Upper lobe of left lung (tissue), 6 donors: ENCODE measurements at places on chromosomes 16 and 17. TPM values are rescaled to one million over a fixed set of nuclear protein-coding genes. Genes with fewer than 3 reads are reported as not detected.

DNA sequence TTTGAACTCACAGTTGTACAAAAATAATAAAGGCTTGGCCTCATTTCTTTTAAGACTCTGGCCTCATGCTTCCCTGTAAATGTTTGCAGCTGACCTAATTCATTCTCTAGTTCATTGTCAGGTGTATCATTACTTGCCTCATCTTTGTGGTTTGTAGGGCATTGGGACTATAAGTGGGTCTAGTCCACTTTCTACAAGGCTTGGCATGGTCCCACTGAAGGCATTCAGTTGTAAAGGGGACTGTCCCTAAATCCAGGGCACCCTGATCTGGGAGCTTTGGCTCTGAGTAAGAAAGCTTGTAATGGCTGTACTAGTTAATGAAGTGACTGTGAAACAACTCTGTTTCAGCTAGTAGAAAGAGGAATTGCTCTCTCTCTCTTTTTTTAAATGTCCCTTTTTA lies 2.7 kb downstream of the KCTD2 start:
- peaks cover 33% of the 10 kb centered on the region for H3K4me1 ChIP-seq
- DNase-seq, result no peak
- H3K27me3 ChIP-seq, result no peaks in the 10 kb centered on the region
- H3K36me3 ChIP-seq, result peaks cover 50% of the 10 kb centered on the region
- no peak overlapping the region for H3K4me3 ChIP-seq

GRCh38 chr16:15539197-15539596 lies 103.8 kb downstream of the MARF1 start:
- no peaks in the 10 kb centered on the region for H3K36me3 ChIP-seq
- no peaks in the 10 kb centered on the region for H3K27me3 ChIP-seq
- H3K4me1 ChIP-seq, result no peaks in the 10 kb centered on the region
- DNase-seq, result no peak
- H3K27ac ChIP-seq, result no peak overlapping the region

DNA sequence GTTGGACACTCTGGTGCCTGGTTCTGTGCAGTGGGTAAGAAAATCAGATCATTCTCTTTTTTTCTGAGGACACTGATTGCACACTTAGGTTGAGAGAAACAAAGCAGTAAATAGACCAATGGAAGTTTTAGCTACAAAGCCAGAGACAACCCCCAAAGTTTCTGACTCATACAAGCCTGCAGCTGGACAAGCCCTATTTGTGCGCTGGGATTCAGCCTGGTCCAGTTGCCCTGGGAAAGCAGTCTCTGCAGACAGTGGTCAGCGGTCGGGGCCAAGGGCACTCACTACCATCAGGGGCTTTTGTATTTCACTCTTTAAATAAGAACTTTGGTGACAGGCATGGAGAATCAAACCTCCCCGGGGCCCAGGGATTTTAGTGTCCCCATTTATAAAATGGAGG lies 6.0 kb upstream of the RHBDL3 start:
- no peak overlapping the region for H3K27ac ChIP-seq
- H3K27me3 ChIP-seq, result no peaks in the 10 kb centered on the region
- DNase-seq, result no peak
- no peak overlapping the region for H3K4me3 ChIP-seq
- no peaks in the 10 kb centered on the region for H3K36me3 ChIP-seq
- H3K4me1 ChIP-seq, result no peaks in the 10 kb centered on the region

- no peaks in the 10 kb centered on the region for H3K27me3 ChIP-seq
- no peak for DNase-seq
- no peak overlapping the region for H3K27ac ChIP-seq
- H3K36me3 ChIP-seq, result peaks cover 1% of the 10 kb centered on the region
Measured at GRCh38 chr17:35621768-35622167, 34.6 kb downstream of the AP2B1 start.

RNF222 gene
- not detected for total RNA-seq

GRCh38 chr17:39080421-39081078 lies 70.9 kb downstream of the PLXDC1 start:
- no peaks in the 10 kb centered on the region for H3K27me3 ChIP-seq
- DNase-seq, result no peak
- H3K36me3 ChIP-seq, result no peaks in the 10 kb centered on the region

GRCh38 chr16:28930652-28931051 lies 1.1 kb upstream of the CD19 start:
- peaks cover 5% of the 10 kb centered on the region for H3K4me1 ChIP-seq
- DNase-seq, result no peak
- H3K36me3 ChIP-seq, result no peaks in the 10 kb centered on the region
- no peak overlapping the region for H3K27ac ChIP-seq
- no peak overlapping the region for H3K4me3 ChIP-seq

WSCD1 gene
- 3.7 TPM for total RNA-seq

- DNase-seq, result no peak
- H3K4me1 ChIP-seq, result peaks cover 10% of the 10 kb centered on the region
- H3K27ac ChIP-seq, result no peak overlapping the region
- H3K4me3 ChIP-seq, result no peak overlapping the region
Measured at GRCh38 chr17:42617956-42618431, 8.5 kb downstream of the TUBG1 start.
